ENCODE measurements at places on chromosomes 2 and 18.

DNA sequence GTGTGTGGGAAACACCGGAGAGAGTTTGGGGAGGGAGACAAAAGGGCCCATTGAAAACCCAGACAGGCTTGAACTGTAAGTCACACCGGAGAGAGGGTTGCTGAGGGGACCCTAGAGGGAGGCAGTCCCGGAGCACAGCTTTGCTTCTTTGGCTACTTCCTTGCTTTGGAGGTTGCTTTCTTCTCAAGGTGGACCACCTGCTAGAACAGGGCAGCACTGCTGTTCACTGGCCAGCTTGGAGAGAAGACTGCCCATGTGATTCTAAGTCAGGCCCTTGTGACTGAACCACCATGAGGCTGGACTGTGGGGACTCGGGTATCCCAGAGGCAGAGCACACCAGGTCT is 4.4 kb downstream of the ACTG2 start:
- H3K4me3 ChIP-seq = no peak overlapping the region
- no peak for DNase-seq
- no peak overlapping the region for H3K27ac ChIP-seq

DNA sequence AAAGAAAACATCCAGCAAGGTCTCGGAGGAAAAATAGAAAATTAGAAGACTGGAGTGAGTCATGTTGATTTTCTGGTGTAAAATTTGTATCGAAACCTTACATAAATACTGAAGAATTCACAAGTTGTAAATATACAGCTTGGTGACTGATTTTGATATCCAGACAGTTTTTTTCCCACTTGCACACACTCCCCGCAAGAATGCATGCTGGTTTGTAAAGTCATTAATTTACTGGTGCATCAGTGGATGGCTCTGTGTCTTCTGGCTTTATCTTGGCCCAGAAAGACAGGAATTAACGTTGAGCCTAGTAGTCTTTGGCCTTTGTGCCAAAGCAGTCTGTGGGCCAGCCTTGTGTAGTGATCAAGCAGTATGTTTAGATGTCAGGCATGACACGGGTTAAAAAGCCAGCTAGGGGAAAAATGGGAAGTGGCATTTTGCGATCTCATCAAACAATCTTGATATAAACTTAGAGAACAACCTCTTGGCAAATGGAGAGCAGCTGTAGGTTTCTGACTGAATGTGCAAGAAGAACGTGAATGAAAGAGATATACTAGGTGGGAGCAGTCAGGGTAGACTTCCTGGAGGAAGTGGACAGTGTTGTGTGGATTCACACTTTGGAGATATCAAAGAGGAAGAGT is 22.7 kb upstream of the CASP8 start:
- no peaks in the 10 kb centered on the region for H3K27me3 ChIP-seq
- H3K4me3 ChIP-seq = no peak overlapping the region
- H3K4me1 ChIP-seq = peaks cover 46% of the 10 kb centered on the region
- DNase-seq = no peak
- peaks cover 20% of the 10 kb centered on the region for H3K36me3 ChIP-seq

DNA sequence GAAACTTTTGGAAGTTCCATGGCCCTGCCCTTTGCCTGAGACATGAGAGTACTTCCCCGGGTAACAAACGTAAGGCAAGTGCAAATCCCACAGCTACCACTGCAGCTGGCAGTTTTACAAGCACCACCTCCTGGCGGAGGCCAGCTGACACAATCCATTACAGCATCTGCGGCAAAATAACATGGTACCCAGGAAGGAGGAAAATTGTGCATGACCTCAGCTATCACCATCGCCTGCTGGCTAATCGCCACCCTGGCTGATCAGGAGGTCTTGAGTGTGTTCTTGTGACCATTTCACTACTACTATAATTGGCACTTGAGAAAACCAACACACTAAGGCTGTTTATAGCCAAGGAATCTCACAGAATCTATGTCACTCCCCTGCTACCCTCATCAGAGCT is 71.7 kb upstream of the SERPINE2 start:
- H3K27ac ChIP-seq = no peak overlapping the region
- H3K4me3 ChIP-seq = no peak overlapping the region

GRCh38 chr2:172968061-172968469 is 107.6 kb upstream of the MAP3K20 start:
- no peak for DNase-seq
- H3K4me3 ChIP-seq = no peak overlapping the region
- H3K27me3 ChIP-seq = peaks cover 6% of the 10 kb centered on the region
- no peak overlapping the region for H3K27ac ChIP-seq

- H3K27me3 ChIP-seq = peaks cover 3% of the 10 kb centered on the region
- no peaks in the 10 kb centered on the region for H3K4me1 ChIP-seq
- H3K36me3 ChIP-seq = no peaks in the 10 kb centered on the region
- H3K4me3 ChIP-seq = no peak overlapping the region
- DNase-seq = no peak
Measured at GRCh38 chr18:69674966-69675365, 272.7 kb downstream of the CD226 start.

DNA sequence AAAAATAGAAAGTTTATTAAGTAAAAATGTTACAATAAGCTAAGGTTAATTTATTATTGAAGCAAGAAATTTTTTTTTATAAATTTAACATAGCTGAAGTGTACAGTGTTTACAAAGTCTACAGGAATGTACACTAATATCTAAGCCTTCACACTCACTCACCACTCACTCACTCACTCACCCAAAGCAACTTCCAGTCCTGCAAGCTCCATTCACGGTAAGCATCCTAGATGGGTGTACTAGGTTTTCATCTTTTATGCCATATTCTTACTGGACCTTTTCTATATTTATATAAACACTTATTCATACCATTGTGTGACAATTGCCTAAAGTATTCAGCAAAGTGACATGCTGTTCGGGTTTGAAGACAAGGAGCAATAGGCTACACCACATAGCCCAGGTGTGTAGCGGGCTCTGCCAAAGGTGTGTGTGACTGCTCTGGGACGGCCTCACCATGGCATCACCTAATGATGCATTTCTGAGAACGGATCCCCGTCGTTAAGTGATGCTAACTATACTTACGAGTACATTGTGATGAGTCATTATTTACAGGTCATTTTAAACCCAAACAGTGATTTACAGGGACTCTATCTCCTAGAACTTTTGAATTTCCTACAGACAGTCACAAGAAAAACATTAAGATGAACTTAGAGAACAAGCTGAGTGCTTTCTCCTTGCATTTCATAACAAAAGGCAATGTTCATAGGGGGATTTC is 76.3 kb upstream of the ID2 start:
- no peak overlapping the region for H3K4me3 ChIP-seq
- H3K36me3 ChIP-seq = no peaks in the 10 kb centered on the region
- DNase-seq = no peak
- no peak overlapping the region for H3K27ac ChIP-seq
- H3K27me3 ChIP-seq = no peaks in the 10 kb centered on the region

- H3K27me3 ChIP-seq = peaks cover 19% of the 10 kb centered on the region
- no peak overlapping the region for H3K27ac ChIP-seq
- H3K4me3 ChIP-seq = no peak overlapping the region
- no peak for DNase-seq
- no peaks in the 10 kb centered on the region for H3K36me3 ChIP-seq
Measured at GRCh38 chr2:234261736-234262135, 211.2 kb downstream of the SPP2 start.

- H3K4me3 ChIP-seq = no peak overlapping the region
- no peak overlapping the region for H3K27ac ChIP-seq
- no peak for DNase-seq
- peaks cover 6% of the 10 kb centered on the region for H3K27me3 ChIP-seq
- no peaks in the 10 kb centered on the region for H3K36me3 ChIP-seq
Measured at GRCh38 chr2:239724194-239724849, 300.8 kb downstream of the NDUFA10 start.

- no peak overlapping the region for H3K4me3 ChIP-seq
- no peaks in the 10 kb centered on the region for H3K4me1 ChIP-seq
Measured at GRCh38 chr2:132766573-132766972, 96.6 kb upstream of the LYPD1 start.

DNA sequence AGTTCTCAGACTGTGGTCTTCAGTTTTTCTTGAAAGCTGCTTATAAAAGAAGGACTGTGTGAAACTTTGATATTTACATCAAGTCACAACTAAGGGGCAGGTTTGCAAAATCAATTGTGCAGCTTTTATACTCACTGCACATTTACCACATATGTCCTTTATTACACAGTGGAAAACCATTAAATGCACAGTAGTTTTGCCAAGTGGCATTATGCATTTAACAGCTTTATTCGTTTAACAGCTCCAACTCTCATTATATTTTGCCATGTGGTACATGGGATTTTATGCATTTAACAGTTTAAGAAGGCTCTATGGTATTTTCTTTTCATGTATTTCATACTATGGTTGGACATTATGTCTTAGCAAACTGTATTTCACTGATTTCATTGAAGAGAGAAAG is 135.6 kb downstream of the SATB2 start:
- no peak for DNase-seq
- H3K27ac ChIP-seq = no peak overlapping the region
- no peaks in the 10 kb centered on the region for H3K36me3 ChIP-seq
- no peak overlapping the region for H3K4me3 ChIP-seq
- H3K4me1 ChIP-seq = no peaks in the 10 kb centered on the region

All from memory B cell (primary cell).